ENCODE measurements at places on chromosomes 1 and 21.

DNA sequence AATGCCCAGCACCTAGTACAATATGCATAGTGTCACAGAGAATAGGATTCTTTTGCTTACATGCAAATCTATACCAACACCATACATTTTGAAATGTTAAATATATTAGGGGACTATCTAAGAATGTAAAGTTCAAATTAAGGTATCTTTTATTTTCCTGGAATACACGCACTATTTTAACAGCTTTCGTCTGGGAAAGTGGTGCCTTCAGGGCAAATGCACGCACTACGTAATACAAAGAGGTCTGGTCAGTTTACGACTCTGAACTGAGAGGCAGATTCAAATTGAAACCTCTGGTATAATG is 931 bp downstream of the FUBP1 start:
- DNase-seq = no peak

GRCh38 chr1:87464022-87464490 is 135.4 kb downstream of the LMO4 start:
- no peak for DNase-seq

- no peak for DNase-seq
Observed at GRCh38 chr1:7891804-7892203, 38.9 kb upstream of the UTS2 start.

- DNase-seq = no peak
Observed at GRCh38 chr1:94702442-94702815, 117.7 kb upstream of the SLC44A3 start.

DNA sequence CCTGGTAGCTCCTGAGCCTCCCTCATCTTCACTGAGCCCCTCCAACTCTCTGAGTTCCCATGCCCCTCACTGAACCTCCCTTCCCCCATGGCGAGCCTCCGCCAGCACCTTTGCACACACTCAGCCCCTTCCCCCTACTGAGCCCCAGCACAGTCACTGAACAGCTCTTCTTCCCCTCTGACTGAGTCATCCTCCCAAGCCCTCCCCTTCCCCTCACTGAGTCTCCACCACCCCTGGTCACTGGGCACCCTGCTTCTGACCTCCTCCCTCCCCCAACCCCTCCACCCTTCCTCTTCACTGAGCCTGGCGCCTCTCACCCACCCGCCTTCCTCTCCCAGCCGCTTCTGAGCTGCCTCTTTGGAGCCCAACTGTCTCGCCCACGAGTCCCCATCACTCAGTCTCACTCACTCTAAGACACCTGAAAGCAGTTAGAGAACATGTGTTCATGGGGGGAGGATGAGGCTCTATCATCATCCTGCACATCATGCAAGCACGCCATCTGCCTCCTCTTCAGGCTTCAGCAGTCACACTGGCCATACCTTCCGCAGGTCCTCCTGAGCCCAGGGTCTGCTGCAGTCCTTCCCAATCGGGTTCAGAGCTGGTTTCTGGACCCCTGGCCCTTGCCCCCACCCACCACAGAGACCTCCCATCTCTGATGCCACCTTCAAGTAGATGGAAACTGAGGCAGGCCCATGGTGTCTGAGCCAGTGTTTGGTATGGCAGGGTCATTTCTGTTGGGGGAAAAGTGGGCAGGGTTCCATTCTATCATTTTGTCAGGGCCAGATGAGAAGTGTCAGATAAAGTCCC is 2.0 kb upstream of the TRNP1 start:
- DNase-seq = no peak

DNA sequence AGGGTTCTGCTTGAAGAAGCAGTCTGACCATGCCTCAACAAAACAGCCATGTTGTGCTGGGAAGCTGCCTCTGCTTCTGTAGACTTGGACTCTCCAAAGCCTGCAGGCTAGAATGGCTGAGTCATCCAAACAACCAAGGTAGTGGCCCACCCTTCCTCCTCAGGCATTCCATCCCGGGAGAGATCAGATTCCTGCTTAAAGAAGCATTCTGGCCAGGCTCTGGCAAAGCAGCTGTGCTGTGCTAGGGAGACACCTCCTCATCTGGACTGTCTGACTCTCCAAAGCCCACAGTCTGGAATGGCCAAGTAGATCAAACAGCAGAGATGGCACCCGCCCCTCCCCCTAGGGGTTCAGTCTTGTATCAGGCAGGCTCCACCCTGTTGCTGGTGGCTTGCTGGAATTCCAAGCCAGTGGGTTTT is 38.3 kb upstream of the F3 start:
- no peak for DNase-seq

GRCh38 chr21:45129189-45129923 is 55.0 kb downstream of the ADARB1 start:
- DNase-seq = no peak

DNA sequence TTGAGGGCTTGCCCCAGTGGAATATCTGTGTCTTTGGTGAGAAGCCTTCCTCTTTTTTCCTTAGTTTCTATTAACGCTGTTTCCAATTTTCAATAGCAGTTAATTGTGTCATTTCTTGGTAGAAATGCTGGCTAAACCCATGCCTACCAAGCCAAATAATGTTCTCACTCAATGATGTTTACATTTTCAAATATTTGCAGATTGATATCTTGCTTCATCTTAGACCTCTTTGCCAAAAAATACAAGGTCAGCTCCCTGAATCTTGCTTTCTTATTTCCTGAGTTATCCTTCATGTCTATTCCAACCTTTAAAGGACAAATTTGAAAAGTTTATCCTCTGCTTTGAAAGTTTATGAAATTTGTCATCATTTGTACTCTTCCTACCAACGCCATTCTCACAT is 5.1 kb downstream of the KCNJ15 start:
- DNase-seq = no peak

- DNase-seq = no peak
Observed at GRCh38 chr1:168771104-168771630, 42.2 kb upstream of the DPT start.

- DNase-seq = peak; percentile 62
Observed at GRCh38 chr1:32201011-32201855, 838 bp downstream of the CCDC28B start.

DNA sequence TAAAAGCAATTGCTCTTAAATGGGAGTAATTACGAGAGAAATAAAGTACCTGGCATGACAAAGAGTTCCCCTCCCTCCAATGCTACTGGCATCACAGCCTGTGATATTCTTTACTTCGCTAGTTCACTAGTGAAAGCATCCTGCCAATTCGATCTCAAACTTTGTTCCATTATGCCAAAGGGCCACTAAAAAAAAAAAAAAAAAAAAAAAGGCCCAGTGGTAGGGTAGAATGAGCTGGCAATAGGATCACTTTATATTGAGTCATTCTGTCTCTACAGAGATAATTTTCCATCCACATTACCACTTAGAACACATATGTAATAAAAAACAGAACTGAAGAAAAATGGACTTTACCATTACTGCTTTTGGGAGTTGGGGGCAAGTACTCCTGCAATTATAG is 11.2 kb downstream of the PUM1 start:
- DNase-seq = no peak

DNA sequence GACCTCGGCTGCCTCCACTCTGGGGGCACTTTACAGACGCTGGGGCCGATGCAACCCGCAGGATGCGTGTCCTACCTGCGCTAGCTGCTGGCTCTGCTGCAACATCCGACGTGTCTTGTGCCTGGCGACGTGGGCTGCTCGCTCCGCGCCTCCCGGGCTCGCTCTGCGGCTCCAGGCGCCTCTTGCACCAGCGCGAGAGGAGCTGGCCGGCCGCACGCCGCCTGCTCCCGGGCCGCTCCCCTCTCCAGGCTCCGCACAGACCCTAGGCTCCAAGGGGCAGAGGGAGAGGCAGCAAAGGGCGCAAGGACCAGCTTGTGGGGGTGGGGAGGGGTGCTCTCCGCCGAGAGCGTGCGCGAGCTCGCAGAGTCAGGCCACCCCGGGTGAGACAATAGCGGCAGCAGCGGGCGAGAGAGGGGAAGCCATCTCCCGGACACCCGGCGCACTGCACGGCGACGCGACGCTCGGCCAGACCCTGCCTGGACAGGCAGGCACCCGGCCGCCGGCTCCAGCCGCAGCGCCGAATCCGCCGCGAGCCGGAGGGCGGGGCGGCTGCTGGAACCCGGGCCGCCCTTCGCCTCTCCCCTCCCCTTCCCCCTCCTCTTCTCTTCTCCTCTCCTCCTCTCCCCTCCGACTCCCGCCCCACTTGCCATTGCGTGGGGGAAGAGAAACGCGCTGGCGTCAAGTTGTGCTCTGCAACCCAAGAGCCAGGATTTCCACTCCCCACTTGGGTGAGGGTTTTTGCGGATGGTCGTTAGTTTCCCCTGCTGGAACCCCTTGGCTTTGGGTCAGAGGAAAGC is at the start of gene PIK3C2B:
Gene PIK3C2B, minus strand, starts transcription at position 525 of the 797 bp plus-strand sequence. CDS start 25,003 bp downstream, outside the sequence.
- peak; percentile 87 for DNase-seq

DNA sequence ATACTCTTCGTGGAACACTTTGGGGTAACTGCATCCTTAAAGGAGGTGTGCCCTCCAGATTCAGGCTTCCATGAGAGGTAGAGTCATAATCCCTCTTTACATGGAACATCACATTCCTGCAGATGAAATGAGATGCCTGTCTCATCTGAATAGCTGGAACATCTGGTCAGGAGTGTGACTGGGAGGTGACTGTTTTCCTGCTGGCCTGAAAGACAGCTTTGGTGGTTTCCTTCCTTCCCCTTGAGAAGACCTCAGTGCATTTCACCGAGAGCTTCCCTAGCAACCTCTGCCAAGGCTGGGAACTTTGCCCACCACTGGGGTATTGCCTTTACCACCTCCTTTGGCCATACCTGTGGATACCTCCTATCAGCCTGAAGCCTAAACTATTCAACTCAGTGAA is 46.7 kb upstream of the GUCA2A start:
- DNase-seq = no peak

DNA sequence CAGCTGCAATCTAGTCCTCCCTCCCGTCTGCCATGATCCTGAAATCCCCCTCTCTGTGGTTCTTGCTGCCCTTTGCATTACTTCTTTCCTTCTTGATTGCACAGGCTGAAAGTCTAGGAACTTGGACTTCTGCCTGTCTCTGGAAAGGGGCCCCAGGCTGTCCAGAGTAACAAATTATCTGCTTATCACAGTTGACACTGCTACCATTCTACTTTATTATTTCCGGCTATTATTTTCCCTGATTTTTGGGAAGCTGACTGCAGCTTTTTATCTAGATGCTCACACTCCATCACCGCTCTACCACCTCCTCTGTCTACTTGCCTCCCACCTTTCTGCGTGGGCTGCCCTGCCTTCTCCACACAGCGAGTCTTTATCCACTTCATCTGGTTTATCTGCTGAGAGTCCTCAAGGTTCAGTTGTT is 202.1 kb upstream of the PLXNA2 start:
- no peak for DNase-seq

DNA sequence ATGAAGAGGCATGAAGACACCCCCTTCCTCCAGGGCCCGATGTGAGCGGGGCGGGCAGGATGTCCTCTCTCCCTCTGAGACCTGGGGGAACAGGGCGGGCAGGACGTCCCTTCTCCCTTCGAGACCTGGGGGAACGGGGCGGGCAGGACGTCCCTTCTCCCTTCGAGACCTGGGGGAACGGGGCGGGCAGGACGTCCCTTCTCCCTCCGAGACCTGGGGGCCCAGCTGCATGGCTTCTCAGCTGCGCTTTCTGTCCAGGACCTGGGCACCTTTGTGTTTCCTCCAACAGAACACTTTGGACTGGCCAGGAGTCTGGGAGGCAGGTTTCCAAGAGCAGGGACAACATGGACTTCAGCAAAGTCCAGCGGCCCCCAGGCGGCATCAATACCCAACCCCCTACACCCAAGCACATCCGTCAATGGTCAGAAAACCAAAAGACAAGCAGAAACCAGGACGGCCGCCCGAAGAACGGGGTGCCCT is 30.8 kb upstream of the ADARB1 start:
- DNase-seq = no peak

GRCh38 chr1:207389728-207390464 is 64.2 kb upstream of the CR2 start:
- no peak for DNase-seq

- DNase-seq = peak; percentile 45
Observed at GRCh38 chr1:226424221-226425003, 16.5 kb upstream of the PARP1 start.

GRCh38 chr1:152348447-152348846 is 11.4 kb downstream of the FLG2 start:
- no peak for DNase-seq

DNA sequence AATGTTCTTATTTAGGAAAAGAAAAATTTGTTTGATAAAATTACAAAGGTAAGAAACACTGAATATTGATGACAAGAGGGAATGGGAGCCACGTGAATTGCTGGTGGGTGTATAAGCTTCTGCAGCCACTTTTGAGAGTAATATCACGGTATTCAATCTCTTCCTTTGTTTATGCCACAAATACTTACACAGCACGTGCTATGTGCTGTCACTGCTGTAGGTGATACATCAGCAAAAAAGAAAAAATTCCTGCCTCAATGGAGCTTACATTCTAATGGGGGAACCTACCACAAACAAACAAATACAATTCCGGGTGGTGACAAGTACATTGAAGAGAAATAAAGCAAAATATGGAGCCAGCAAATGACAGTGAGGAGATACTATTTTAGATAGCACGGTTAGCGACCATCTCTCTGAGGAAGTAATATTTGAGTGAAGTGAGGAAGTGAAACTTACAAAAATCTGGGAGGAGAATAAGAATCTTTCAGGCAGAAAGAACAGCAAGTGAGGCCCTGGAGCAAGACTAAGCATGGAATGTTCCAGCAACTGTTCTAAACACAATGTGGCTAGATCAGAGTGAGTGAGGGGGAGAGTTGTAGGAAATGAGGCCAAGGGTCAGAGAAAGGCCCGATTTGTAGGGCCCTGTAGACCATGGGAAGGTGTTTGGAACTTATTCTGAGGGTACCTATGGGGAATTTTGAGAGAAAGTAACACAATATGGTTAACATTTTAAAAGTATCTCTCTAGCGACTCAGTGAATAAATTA is 2.6 kb upstream of the FCRLB start:
- peak; percentile 51 for DNase-seq

- DNase-seq = no peak
Observed at GRCh38 chr1:193766329-193766728, 579.9 kb upstream of the B3GALT2 start.

DNA sequence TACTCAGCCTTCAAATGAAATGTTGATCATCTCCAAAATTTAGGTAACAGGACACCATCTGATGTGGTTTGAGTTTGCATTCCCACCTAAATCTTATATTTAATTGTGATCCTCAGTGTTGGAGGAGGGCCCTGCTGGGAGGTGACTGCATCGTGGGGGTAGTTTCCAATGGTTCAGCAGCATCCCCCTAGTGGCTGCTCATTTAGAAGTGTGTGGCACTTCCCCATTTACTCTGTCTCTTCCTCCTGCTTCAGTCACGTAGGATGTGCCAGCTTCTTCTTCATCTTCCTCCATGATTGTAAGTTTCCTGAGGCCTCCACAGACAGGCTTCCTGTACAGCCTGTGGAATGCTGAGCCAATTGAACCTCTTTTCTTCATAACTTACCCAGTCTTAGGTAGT is 731.2 kb downstream of the USP25 start:
- DNase-seq = no peak

DNA sequence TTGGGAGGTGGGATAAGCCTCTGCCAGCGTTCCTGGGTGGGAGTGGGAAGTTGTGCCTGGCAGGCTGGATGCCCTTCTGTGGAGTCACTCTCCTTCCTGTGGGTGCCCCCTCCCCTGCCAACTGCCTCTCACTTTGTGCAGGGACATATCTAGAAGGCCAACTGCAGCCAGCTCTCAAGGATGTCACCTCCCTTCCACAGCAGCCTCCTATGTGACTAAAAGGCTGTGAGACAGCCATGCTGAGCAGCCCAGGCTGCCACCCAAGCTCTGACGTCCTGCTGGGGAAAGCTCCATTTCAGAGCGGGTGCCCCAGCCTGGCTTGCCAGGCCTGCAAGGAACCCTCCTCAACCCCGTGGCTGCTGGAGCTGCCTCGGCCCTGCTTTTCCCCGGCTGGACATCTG is 19.6 kb upstream of the SLC26A9 start:
- no peak for DNase-seq

GRCh38 chr1:43493661-43494450 is 36.8 kb upstream of the PTPRF start:
- DNase-seq = no peak
